HAP-1 (cell line): ENCODE measurements at places on chromosomes 6 and 20.

- DNase-seq: no peak
Observed at GRCh38 chr6:158648682-158649131, 1.1 kb upstream of the SYTL3 start.

GRCh38 chr6:92377137-92377536 is 1042.2 kb downstream of the EPHA7 start:
- no peak for DNase-seq

GRCh38 chr20:13432126-13432525 is 206.6 kb downstream of the TASP1 start:
- DNase-seq: no peak

DNA sequence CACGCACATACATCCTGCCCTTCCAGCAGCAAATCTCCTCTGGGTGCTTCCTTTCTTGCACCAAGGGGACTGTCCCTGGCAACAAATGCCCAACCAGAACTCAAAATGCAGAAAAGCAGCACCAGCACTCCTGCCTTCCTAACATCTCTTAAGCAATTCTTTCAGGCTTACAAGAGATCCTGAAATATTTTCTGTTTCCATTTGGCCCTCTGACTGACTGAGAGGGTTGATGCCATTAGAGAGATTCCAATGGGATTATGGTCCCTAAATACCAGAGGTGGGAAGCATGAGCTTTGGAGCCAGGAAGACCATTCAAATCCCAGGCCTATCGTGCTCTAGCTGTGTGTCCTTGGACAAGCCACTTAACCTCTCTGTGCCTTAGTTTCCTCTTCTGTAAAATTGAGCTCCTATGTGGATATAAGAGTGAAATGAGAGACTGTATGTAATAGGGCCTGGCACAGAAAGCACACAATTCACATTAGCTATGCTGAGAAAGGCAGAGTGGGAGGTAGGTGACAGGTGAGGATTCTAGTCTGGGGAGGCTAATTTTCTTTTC is 56.8 kb downstream of the PRDM1 start:
- DNase-seq: no peak

- DNase-seq: no peak
Observed at GRCh38 chr6:96626759-96627364, 63.9 kb downstream of the FHL5 start.

GRCh38 chr20:12203981-12204380 is 286.3 kb downstream of the BTBD3 start:
- no peak for DNase-seq

- DNase-seq: no peak
Observed at GRCh38 chr6:140205795-140206593, 831.5 kb upstream of the CITED2 start.

- DNase-seq: no peak
Observed at GRCh38 chr6:20806669-20807068, 272.4 kb downstream of the CDKAL1 start.

DNA sequence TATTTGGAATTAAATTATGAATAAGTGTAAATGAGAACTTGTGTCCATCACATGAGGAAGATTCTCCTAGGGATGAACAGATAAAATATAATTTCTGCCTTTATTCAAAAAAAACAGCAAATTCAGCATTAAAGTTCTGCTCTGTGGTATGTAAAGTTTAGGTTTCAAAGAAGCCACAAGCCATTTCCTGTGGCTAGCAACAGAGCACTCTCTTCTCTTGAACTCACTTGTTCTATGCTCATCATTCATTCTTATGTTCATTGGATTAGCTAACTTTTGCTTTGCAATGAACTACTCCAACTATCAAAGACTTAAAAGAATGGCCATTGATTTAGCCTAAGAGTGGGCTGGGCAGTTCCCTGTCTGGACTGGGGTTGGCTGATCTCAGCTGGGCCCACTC is 20.8 kb upstream of the SNRPB2 start:
- no peak for DNase-seq

DNA sequence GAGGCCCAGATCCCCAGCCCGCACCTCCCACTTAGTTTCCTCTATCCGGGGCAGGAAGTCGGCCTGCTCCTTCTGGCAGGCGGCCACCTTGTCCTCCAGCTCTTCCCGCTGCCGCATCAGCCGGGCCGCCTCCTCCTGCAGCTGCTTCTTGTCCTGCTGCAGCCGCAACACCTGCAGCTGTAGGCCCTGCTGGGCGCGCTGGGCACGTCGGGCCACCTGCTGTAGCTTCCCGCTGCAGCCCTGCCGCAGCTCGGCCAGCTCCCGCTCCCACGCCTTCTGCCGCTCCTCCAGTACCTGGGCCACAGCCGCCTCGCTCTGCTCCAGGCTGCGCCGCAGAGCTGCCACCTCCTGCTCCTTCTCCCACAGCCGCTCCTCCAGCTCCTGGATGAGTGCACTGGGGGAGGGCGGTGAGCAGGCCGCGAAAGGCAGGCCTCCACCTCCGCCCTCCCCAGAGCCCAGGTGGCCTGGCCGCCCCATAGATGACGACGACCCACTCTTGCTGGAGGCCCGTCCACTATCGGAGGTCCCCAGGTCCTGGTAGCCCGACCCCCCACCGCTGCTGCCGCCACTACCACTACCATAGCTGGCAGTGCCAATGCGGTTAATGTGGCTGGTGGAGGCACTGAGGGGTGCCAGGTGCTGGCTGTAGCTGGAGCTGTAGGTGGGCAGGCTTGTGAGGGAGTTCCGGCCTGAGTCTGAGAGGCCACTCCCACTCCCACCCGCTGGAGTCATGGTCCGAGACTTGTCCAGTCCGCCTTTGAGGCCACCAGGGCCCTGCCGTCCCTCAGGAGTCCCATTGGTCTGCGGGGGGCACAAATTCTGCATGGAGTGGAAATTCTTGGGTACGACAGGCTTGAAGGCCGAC is 6.0 kb upstream of the FASTKD5 start:
- DNase-seq: no peak
